EL (cell line): ENCODE measurements at places on chromosomes 2 and 18.

DNA sequence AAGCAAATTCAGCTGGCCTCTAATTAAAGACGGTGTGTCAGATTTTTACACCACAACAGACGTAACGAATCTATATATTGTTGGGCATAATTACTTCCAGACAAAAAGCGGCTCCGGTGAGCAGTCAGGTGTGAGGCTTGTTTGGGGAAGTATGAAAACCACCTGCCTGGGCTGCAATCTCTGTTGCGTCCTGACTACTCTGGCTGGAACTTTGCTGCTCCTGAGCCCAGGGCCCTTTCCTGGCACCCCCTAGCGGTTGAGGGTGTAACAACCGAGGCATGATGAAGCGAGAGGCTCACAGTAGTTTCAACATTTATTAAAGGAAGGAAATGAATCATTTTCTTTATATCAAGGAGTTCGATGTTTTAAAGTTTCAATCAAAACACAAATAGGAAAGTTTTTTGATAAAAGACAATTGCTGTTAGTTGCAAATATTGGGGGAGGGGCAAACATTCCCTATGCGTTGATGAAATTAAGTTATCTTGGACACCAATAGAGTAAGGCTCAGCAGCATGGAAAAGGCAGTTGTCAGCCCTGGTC is 10.6 kb upstream of the ITGB6 start:
- DNase-seq: peak; percentile 59

GRCh38 chr2:31067259-31067658 is 71.0 kb downstream of the GALNT14 start:
- no peak for DNase-seq

GRCh38 chr18:2310886-2311285 is 260.4 kb downstream of the METTL4 start:
- DNase-seq: no peak

GRCh38 chr2:234939576-234939975 is 12.2 kb upstream of the SH3BP4 start:
- no peak for DNase-seq

DNA sequence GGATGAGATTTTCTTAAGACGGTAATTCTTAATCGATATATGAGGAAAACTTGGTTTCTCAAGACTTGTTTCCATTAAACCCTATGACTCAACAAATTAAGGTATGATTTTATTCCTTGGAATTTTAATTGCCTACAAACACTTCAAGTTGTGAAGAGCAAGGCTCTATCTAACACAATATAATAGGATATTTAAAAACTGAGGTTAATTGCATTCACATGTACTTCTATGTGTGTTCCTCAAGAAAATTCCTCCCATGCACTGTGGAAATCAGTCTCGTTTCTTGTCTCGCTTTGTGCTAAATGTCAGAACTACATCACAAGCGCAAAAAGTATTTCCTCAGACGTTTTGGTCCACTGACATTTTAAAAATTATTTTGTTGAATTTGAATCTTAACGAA is 109.6 kb upstream of the UNC80 start:
- no peak for DNase-seq

- no peak for DNase-seq
Measured at GRCh38 chr18:30406728-30407127, 635.8 kb downstream of the DSC3 start.

DNA sequence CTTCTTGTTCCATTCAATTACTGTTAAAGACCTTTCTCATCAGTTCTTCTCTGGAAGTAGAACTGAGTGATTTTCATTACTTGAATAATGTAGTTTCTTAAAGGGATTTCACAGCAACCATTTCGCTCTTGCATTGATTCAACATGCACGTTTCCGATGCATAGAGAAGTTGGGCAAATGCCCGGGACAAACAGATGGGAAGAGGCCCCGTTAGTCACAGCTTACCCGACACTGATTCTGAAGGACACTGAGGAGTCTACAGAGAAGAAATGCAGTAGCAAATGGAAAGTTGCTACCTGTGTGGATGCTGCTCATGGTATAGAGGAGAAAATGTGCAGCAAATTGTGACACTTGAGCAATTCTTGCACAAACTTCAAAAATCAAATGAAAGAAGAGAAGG is 32.3 kb upstream of the GCG start:
- no peak for DNase-seq

DNA sequence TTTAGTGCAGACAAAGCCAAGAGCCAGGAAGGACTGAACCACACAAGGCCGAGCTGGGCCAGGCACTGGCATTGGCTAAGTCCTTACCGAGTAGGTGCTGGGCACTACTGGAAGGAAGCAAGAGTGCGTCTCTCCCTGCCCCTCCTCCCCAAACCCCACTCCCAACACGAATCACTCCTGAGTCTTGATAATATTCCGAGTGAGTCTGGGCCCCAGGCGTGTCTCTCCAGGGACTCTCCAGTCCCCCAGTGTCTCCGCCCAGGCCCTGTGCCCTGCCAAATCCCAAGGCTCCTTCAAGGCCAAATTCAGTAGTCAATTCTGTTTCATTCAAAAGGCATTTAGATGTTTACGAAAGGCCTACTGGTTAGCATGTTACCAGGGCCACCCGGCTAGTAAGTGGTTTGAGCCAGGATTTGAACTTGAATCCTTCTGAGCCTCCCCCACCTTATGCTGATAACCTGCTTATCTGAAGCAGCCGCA is 82.8 kb downstream of the GLI2 start:
- peak; percentile 94 for DNase-seq

GRCh38 chr18:9642799-9643462 is 28.6 kb upstream of the PPP4R1 start:
- peak; percentile 78 for DNase-seq

DNA sequence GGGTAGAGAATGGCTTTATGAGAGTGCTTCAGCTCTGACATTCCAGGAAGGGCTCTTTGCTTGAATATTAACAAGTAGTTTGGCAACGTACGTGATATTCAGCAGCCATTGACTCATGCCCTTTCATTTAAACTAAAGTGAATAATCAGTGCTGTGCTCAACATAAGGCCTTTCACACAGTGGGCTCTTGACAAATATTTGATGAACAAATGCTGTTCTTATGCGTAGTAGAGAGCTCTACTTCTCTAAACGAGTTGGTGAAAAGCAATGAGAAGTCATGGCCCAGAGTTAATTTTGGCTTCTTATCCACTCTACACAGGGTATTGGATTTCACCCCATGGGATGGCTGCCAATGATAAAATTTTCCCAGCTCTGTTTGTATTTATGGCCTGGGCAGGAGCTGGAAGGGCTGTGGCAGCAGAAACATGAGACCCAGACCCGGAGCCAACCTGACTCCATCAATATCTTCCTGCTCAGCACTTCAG is 338.9 kb downstream of the CCDC85A start:
- DNase-seq: peak; percentile 56

- DNase-seq: no peak
Measured at GRCh38 chr18:69770238-69770637, 177.4 kb downstream of the CD226 start.

- DNase-seq: peak; percentile 91
Measured at GRCh38 chr2:96637385-96638143, 548 bp downstream of the KANSL3 start.

DNA sequence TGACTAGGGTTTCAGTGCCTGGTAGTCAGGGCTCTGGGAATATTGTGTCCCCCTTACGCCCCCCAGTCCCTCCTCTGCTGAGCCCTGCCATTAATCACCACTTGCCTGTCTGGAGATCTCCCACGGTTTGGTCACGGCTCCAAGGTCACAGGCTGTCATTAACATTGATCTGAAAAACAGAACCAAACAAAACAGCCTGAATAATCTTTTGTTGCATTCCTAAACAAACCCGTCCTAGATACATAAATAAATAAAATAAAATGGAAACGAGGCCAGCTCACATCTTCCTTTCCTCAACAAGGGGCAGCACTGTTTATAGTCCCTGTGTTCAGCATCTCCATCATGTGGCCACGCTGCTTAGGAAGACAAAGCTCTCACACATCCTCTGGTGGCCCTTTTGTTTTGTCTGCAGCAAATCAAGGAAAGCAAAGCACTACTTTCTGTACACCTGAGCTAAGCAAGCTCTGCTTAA is 282.8 kb downstream of the AGPS start:
- DNase-seq: no peak

GRCh38 chr18:50466634-50467033 is 91.8 kb downstream of the SKA1 start:
- no peak for DNase-seq

DNA sequence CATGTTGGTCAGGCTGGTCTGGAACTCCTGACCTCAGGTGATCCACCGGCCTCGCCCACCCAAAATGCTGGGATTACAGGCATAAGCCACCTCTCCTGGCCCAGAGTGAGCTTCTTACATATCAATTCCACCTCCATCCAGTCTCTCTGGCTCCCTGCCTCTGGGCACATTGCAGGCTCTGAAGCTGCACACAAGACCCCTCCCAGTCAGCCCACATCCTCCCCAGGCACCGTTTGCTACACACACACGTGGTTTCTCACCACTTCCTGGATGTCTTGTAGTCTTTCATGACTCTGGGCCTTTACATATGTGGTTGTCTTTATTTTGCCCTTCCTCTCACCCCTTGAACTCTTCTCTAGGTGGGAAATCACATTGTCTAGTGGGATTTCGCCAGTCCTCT is 64.0 kb upstream of the CABLES1 start:
- DNase-seq: peak; percentile 58

DNA sequence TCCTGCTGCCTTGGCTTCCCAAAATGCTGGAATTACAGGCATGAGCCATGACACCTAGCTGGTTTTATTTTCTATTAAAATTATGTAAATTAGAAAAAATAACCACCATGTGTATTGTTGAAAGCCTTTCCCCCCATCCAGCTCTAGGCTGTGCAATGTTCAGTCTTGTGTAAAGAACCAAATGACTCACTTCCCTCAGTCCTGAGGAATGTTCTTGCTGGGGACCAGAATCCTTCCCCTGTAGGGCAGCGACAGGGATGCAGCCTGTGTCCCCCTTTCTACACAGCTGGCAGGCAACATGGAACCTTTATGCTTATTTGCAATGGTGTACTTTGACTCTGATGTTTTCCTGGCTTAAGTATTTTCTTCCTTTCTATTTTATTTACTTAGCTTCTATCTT is 29.4 kb downstream of the AOX1 start:
- DNase-seq: peak; percentile 87
